ENCODE measurements at places on chromosomes 5 and 9.

- DNase-seq: peak; percentile 63
Measured at GRCh38 chr5:64784451-64785025, 15.8 kb downstream of the CWC27 start.

GRCh38 chr5:137715456-137715855 lies 20.4 kb downstream of the KLHL3 start:
- DNase-seq: no peak

- no peak for DNase-seq
Measured at GRCh38 chr5:118967059-118967508, 21.3 kb downstream of the DTWD2 start.

GRCh38 chr9:89675058-89675742 lies 70.4 kb downstream of the GADD45G start:
- no peak for DNase-seq

DNA sequence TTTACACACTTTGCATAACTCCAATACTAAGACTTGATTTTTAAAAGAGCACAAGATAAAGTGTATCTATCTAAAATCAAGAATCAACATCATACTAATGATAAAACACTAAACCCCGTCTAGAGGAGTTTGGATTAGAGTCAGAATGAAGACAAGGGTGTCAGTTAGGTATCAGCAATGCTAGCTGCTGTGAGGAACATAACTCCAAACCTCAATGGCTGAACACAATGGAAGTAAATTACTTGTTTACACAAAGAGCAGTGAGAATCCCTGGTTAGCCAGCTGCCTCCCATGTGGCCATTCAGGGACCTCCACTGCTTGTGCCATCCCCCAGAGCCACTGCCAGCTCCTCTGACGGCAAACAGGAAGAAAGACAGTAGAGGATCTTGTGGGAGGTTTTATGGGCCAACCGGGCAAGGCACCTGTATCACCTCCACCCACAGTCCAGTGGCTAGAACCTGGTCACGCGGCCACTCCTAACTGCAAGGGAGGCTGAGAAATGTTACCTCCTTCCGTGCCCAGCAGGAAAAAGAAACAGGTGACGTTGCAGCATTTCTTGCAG lies 24.0 kb upstream of the GRHPR start:
- DNase-seq: no peak

GRCh38 chr9:82466616-82467260 lies 478.2 kb downstream of the SPATA31D1 start:
- DNase-seq: no peak

- DNase-seq: no peak
Measured at GRCh38 chr9:108417726-108418125, 438.1 kb downstream of the ACTL7B start.

- no peak for DNase-seq
Measured at GRCh38 chr5:79850316-79850822, 140.7 kb downstream of the MTX3 start.

DNA sequence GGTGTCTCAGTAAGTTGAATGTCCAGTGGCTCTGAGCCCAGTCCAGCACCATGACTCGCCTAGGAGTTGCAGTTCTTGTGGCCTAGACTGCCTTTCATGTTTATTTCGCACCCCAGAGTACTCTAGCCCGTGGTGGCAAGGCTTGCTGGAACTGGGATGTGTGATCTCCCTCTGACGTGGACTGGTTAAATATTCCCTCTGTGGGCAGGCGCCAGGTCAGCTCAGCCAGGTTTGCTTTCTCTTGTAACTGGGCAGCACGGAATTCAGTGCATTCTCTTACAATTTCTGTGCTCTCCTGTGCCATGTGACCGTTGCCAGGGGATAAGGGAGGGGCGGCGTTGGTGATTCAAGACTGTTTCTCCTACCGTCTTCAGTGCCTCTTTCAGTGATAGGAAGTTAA lies 270.8 kb downstream of the KDM4C start:
- DNase-seq: no peak

All from CD8-positive, alpha-beta T cell (primary cell).